ENCODE measurements at places on chromosomes 11 and 22. TPM values are rescaled to one million over a fixed set of nuclear protein-coding genes. Genes with fewer than 3 reads are reported as not detected.

ISX gene
- not detected for total RNA-seq

DNA sequence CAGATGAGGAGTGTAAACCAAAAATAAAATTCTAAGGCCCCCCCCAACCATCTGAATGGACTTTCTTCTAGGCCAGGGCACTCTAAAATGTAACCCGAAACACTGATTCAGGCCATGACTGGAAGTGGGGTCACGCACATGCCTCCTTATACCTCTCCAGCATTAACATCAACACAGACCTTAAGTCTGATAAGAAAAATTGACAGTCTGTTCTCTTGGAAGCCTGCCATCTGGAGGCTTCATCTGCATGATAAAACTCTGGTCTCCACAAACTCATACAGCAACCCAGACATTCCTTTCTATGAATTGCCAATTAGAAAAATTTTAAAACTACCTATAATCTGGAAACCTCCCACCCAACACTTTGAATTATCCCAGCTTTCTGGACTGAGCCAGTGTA, 3.9 kb upstream of the SERGEF start:
- no peak for DNase-seq

- no peak for DNase-seq
Observed at GRCh38 chr11:27120211-27120610, 79.6 kb downstream of the BBOX1 start.

DNA sequence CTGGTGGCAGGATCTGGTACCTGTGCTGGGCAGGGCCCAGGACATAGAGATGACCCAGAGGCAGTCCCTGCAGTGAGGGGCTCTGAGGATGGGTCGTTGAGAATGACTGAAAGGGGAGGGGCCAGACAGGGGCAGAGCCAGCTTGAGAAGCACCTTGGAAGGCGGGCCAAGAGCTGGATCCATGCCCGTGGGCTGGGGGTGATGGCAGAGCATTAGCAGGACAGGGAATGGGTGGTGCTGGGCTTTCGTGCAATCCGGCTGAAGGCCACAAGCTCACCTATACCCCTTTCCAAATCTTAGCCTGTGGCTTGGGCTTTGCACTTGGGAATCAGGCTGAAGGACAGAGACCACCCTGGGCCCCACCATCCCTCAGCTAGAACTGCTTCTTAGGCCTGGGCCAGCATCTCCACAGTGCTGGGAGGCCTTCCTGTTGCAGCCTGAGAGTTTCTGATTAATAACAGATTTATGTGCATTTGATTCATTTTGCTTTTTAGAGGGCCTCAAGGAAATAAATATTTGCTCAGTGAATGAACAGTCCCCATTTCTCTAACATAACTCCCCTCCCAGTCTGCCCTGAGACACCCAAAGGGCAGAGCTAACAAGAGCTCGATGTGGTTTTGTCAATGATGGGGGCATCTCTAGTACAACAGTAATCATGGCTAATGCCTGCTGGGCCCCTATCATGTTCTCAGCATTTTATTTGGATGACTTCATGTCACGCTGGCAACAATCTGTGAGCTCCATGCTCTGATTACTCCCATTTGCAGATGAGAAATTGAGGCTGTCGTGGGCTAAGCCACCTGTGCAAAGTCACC, 39.3 kb downstream of the RIBC2 start:
- no peak for DNase-seq

C11orf91 gene
- total RNA-seq = not detected

GRCh38 chr11:2289859-2290258, 11.9 kb downstream of the C11orf21 start:
- no peak for DNase-seq

THRSP gene
- not detected for total RNA-seq

GRCh38 chr11:61675826-61676225, 4.4 kb upstream of the DAGLA start:
- no peak for DNase-seq

DNA sequence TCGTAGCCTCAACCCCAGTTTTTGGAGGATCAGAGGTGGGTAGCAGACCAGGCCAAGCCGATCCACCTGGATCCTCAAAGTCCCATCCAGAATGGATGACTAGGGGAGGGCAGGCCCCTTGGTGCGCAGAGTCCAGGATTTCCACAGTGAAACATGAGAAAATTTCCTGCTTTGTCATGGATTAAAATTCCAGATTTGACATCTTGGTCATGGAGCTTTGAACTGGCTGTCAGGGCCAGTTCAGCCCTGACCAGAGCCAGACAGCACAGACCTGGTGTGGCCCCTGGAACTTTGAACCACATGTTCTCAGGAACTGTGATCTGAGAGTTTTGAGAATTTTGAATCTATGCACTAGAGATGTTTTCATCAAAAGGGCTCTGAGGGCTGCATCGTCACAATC, 177.5 kb downstream of the MN1 start:
- no peak for DNase-seq

GRCh38 chr22:44287741-44288140, 25.0 kb downstream of the SHISAL1 start:
- no peak for DNase-seq

MIOX gene
- total RNA-seq = not detected

DNA sequence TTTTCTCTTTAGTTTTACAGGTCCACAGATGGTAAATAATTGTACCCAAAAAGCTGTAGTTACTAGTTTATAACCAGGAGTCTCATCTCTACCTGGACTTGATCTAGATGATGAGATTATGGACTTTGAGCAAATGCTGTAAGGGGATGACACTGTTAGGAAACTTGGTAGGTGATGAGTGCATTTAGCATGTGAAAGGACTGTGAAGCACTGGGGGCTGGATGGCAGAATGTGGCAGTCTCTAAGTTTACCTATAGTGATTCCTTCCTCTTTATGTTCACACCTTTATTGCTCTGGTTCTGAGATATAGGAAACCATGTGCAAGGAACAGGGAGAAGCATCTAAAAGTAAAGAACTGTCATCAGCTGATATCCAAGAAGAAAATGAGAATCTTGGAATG, 230.7 kb upstream of the CHORDC1 start:
- DNase-seq = no peak

- DNase-seq = no peak
Observed at GRCh38 chr11:78656984-78657383, 82.3 kb upstream of the NARS2 start.

PTPRJ gene
- 13.7 TPM for total RNA-seq

SYT7 gene
- 15.1 TPM for total RNA-seq

DNA sequence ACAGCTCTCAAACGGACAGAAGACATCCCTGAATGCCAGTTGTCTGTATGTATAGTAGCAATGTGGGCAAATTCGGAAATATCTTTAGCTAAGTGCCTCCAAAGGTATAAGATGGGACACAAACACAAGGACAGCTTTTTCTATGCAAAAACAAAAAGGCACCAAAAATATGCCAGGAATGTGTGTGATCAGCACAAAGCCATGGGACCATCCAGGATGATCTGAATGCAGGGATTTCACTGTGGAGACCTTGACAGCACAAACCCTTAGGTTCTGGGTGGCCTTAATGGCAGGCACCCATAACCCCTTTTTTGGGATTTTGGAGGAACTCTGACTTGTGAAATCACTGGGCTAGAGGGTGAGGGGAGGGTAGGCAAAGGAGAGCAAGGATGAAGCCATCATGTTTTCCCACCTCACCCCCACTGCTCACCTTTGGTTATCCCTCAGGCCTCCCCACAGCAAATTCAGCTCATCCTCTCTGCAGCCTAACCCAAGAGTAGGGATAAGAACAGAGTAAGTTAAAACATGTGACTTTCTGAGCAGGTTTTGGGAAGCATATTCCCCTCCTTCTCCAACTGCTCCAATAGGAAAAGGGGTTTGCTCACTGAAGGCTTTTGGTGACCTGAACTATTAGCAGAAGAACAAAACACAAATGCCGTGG, 154.6 kb downstream of the SNX19 start:
- no peak for DNase-seq

PICK1 gene
- total RNA-seq = 22.0 TPM

GRCh38 chr11:60235321-60235720, 7.6 kb downstream of the MS4A4E start:
- DNase-seq = no peak

CRYBB1 gene
- 0.62 TPM for total RNA-seq

Data from occipital lobe (tissue), 3 donors.